ENCODE measurements at places on chromosomes 5 and 9.
A peak's percentile ranks its signal among the peaks of the same experiment; 100 is the strongest.

DNA sequence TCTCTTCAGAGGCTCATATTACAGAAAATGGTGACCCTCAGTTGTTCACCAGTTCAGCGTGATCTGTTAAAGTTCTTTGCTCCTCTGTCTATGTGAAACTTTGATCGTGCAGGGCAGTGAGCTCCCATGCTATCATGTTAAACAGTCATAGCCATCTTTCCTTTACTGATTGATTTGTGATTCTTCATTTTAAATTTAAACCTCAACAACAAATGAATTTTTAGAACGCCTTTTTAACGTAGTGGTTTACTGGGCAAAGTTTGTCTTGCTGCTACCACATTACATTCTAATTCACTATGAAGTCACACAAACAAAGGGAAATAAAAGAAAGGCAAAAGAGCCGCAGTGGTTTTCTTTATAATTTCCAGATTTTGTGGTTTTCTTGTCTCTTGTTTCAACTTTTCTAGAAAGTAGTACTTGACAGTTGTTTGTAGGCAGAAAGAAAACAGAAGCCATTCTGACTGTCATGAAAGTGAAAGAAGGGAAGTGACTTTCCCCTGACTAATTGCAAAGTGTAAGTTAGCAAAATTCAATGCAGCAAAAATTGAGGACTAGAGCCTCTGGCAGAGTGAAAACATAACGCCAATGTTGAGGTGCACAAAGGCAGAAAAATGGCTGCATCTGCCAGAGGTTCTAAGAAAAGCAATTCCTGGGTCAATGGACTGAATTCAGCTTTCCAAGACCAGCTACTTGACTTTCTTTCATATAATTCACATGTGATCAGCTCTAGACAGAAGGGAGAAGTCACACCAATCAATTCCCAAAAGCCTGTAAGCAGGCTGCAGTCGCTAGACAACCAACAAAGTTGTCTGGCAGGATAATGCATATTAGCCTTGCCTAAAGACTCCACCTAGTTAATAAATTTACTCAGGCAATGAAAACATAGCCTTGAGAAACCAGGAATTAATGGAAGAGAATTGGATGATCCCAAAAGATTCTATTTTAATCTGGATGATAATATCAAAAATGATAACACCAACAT is 7.1 kb upstream of the IFNA6 start:
- no peak for DNase-seq

GRCh38 chr5:137344723-137345322 is 154.3 kb downstream of the SPOCK1 start:
- DNase-seq = peak; percentile 35

DNA sequence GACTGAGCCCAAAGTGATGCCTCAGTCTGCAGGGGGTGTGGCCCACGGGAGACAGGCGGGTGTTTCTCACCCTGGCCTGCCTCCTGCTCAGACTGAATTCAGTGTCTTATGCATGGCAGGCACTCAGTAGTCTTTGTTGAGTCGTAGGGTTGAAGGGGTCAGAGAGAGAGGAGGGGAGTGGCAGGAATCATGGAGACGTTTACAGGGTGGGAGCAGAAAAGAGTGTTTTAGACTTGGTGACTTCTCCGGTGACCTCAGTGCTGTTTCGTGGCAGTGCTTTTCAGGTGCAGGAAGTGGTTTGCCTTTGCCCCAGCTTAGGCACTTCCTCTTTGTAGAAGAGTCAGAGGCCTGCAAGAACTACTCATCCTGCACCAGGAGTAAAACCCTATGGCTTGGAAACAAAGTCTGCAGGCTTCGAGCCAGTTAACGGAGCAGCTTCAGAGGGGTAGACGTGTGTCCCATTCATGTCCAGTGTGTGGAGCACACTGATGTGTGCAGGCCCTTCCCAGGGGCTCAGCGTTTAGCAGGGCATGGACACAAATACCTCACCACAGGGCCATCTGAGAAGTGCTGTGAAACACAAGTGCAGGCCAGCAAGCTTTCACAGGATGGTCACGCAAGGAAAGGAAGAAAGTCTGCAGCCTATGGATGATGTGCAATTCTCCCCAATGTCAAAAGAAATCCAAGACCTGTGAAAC is 24.5 kb upstream of the SEMA4D start:
- DNase-seq = no peak

- no peak for DNase-seq
Measured at GRCh38 chr5:159021901-159022556, 77.7 kb downstream of the EBF1 start.

DNA sequence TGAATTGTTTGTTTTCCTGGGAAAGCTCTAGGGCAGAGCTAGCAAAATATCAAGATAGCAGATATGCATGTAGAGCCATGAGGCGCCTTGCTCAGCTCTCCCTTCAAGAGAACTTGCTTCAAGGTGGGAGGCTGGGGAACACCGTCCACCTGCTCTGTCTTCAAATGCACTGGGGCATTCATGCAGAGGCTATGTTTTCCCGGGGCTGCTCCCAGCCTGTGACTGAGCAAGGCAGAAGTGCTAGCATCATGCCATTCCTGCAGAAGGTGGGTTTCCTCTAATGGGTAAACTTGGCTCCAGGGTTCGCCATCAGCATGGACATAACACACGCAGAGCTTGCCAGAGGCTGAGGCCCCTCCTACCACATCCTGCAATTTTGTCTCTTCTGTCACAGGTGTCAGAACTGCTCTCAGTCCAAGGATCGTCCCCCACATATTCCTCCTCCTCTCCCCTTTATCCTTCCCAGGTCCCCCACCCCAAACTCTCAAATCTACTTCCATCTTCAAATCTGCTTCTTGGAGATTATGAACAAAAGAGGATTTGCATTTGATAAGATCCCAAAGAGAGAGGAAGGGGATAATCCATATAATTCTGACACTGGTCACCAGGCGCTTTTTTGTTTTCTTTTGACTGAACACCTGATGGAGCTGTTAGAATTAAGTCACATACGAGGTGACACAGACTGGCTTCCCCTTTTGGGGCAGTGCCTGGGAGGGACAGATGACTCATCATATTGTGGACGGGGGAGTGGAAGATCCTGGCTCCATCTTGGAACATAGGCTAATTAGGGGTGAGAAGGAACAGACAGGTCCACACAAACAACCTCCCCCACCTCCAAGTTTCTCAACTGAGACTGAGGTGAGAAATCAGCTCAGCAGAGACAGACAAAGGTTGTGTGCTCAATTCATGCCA is 85.0 kb upstream of the TAF11L2 start:
- no peak for DNase-seq

DNA sequence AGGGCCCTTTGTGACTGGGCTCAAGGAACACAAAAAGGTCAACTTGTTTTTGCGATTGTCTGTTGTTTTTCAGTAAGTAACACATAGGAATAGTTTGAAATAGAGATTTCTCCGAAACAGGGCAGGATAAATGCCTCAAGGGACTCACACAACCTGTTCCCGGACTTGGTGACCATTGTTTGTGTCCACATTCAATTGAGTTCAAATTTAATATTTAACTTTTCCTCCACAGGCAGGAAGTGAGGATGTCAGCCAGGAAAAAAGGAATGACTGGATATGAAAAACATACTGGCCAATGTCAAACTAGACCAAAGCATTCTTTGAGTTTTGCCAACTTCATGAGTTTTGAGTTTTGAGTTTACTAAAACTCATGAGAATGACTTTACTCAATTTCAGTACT is 72.7 kb downstream of the SPATA31C2 start:
- no peak for DNase-seq

GRCh38 chr5:58860680-58861079 is 277.8 kb downstream of the RAB3C start:
- DNase-seq = no peak

- peak; percentile 71 for DNase-seq
Measured at GRCh38 chr5:151825445-151825844, 53.7 kb downstream of the G3BP1 start.

DNA sequence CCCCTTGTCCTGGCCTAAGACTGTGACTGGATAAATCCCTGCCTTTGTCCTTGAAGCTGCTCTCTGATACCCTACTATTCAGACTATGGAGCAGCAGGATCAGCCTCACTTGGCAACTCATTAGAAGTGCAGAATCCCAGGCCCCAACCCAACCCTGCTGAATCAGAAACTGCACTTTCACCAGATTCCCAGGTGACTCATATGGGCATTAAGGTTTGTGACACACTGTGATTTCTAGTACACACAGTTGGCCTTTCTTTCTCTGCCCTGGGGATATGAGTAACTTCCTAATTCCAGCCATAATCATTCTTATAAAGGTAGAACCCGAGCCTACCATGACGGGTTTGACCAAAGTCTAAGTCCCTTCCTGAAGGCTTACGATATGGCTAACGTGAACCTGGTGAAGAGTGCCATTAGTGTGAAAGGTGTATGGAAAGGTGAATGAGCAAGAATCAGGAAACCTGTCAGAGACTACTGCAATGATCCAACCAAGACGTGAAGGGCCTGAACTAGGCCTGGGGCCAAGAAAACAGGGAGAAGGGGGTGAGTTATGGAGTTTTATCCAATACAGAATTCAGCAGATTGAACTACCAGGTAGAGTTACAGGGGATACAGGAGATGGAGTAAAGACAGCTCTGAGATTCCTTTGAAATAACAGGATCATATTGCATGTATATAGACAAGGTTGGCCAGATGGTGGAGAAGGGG is 533.0 kb downstream of the BNC2 start:
- no peak for DNase-seq

- no peak for DNase-seq
Measured at GRCh38 chr5:57878301-57878722, 395.7 kb upstream of the ACTBL2 start.

DNA sequence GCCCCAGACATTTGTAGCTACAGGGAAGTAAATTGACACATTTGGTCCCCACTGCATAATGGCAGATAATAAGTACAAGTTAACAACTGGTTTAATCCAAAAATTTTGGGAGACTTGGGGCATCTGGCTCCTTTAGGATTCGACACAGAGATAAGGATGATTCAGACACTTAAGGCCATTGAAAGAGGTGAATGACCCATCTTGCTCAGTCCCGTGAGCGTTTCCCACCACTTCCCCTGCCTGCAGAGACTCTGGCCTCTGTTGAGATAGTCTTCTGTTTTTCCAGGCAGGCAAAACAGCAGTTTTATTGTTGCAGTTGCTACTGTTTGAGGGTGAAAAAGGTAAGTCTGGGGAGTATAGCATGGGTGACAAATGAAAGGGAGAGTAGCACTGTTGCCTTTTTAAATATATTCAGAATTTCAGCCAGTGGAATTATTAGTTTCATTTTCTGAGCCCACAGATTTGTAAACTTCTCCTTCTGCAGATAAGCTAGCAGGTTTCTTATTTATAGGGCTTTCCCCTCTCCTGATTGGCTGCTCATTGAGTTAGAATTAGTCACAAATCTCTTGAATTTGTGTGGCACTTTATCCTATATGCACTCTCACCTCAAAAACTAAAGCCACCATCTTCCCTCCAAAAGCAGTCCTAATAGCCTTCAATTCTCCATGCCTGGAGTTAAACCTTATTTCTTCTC is 19.3 kb downstream of the ACO1 start:
- DNase-seq = no peak

GRCh38 chr5:68454766-68455165 is 239.2 kb downstream of the PIK3R1 start:
- DNase-seq = no peak

GRCh38 chr9:81604306-81605169 is 84.8 kb downstream of the TLE1 start:
- DNase-seq = no peak

- no peak for DNase-seq
Measured at GRCh38 chr5:51302343-51302742, 80.9 kb upstream of the ISL1 start.

GRCh38 chr9:36597412-36598178 is 24.9 kb downstream of the MELK start:
- DNase-seq = no peak

DNA sequence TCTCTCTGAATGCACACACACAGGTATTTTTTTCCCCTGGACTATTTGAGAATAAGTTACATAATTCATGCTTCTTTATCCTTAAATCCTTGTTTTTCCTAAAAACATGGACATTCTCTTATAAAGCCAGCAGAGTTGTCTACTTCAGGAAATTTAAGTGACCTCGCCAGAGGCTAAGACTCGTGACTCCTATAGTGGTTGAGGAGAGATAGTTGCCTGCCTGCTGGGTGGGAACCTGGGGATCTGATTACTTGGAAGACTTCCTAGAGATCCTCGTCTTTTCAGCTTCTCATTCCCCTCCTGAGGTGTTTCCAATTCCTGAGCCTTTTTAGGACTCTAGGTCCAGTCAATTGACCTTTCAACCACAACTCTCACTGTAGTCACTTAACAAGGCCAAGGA is 5.5 kb downstream of the SLC30A5 start:
- no peak for DNase-seq

GRCh38 chr9:12640016-12640587 is 53.1 kb upstream of the TYRP1 start:
- DNase-seq = peak; percentile 29

- DNase-seq = no peak
Measured at GRCh38 chr9:130371196-130371966, 73.4 kb upstream of the ASS1 start.

GRCh38 chr5:134003817-134004625 is 754 bp downstream of the VDAC1 start:
- DNase-seq = peak; percentile 37

GRCh38 chr5:151058301-151058700 is 22.5 kb downstream of the TNIP1 start:
- DNase-seq = no peak

DNA sequence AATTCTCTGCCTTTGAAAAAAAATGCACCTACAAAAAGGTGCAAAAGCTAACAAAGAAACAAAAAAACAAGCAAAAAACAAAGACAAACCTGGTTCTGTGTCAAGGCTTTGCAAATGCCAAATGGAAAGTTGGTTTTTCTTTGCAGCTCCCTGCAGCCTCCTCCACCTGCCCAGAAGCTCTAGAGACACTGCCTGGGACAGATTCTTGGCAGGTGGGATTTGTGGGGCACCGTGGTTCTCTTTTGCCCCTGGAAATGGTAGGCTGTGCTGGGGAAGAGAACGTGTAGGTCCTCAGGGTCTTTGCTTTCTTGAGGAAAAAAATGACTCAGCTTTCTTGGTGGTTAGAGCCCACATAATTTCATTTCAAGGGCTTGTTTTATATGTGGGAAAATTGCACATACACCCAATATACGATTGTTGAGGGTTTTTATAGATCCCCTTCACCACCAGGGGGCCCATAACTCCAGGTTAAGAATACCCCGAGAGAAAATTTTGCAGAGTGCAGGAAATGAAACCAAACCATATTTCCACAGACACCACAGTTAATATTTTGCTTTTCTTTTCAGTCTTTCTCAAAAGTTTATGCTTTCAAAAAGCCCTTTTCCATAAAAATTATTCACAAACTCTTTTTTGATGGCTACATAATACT is 58.7 kb downstream of the NXNL2 start:
- DNase-seq = peak; percentile 12

DNA sequence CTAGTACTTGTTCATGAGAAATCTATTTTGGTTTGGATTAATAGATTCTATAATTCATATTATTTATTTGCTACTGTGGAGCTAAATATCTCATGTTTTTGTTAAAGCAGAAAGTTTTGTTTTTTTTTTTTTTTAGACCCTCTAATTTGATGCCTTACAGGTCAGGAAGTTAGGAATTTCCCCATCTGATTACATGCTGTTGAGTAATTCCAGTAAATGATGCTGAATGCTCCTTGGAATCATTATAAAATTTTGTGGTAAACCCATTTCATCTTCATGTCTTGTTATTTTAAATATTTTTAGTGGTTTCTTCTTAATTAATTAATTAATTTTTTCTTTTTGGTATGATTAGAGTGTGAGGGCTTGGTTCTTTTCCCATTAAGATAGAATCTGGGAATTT is 35.6 kb downstream of the NNT start:
- no peak for DNase-seq

All from neuronal stem cell (in vitro differentiated cells).